ENCODE measurements at places on chromosomes 7 and 10.

DNA sequence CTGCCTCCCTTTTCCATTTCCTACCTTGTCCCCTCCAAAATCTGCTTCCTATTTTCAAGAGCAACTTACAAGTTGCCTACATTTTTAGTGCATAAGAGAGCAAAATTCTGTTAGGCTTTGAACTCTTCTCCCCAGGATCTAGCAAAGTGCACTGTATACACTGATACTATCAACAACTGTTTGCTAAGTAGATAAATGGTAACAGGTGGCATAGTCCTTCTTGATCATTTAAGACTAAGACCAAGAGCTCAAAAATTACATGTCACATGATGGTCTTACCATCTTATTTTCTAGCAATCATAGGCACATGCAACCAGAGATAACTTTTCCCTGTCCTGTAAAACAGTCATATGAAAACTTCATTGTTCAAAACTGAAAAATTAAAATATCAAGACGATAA is 16.2 kb downstream of the FAM3C start:
- DNase-seq = no peak

GRCh38 chr10:132386419-132386831 is 10.6 kb upstream of the PWWP2B start:
- no peak for DNase-seq

- no peak for DNase-seq
Observed at GRCh38 chr7:120460949-120461348, 188.0 kb downstream of the KCND2 start.

GRCh38 chr7:82593780-82594179 is 150.2 kb upstream of the CACNA2D1 start:
- no peak for DNase-seq

DNA sequence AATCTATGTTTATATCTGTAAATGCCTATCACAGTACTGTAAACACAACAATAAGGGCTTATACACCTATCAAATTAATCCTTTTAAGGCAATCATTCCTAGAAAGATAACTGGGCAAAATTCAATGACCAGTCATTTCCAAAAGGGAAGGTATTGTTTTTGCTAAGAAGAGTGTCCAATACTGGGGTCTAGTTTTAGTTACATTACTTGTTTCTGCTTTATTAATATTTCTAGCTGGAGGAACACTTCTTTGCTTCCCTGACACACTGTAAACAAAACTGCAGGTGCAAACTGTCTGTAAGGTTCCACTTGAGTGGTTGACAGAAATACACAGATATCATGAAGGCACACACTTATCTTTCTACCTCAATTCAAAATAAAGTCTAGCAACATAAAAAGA is 84.2 kb upstream of the FAM133B start:
- DNase-seq = no peak

DNA sequence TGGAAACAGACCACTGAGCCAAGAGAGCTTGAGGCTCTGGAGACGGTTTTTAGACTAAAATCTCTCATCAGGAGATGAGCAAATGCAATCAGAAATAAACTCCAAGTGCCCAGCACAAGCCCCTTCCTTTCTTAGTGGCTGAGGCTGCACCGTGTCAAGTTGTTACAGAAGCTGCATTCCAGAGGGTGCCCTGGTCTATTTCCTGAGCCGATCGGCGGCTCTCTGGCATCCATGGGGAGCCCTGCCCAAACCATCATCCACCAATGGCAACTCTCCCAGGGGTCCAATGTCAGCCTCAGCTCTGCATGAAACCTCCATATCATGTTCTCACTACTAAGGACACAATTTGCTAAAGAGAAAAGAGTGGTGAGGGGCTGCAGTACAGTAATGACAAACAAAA is 89.6 kb downstream of the SVIL start:
- no peak for DNase-seq

GRCh38 chr10:3866332-3866731 is 81.3 kb upstream of the KLF6 start:
- no peak for DNase-seq

GRCh38 chr7:106327538-106328481 is 43.0 kb upstream of the NAMPT start:
- DNase-seq = no peak

DNA sequence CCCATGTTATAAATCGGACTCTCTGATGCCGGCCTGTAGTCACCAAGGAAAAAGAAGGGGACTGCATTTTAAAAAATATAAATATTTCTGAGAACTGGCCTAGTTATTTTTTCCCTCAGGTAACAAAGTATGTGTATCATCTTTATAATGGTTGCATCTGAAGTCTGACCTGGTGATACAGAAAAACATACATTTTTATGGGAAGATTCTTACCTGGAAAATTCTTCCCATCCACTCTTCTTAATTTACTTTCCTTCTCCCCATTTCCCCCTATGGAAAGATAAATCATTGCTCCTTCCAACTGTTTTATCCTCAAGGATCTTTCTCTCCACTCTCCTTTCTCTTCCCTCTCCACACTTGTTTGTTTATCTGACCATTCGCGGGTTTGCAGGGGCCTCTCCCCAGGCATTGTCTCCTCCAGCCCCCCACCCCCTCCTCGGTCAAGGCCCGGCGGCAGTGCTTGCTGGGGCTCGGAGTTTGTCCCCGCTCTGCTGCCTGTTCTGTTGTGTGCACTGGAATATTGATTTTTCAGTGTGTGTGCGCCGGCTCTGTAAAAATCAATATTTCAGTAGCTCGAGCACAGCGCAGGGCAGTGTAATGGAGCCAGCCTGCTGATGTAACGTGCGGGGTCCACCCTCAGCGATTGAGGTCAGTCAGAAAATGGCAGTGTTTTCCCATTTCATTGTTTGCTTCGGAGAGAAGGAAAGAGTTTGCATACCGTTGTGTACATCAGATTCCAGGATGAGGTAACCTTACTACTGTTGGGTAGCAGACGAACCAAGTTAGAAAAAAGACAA is 199.5 kb upstream of the NFE2L3 start:
- no peak for DNase-seq

GRCh38 chr10:29158066-29158465 is 130.8 kb upstream of the LYZL1 start:
- DNase-seq = no peak

- DNase-seq = no peak
Observed at GRCh38 chr7:121503730-121504129, 107.6 kb upstream of the FAM3C start.

Measured in T-cell (primary cell).